H7 (cell line): ENCODE measurements at places on chromosomes 3 and 15.

- DNase-seq, result peak; percentile 26
These were observed 23.7 kb downstream of the ATRIP start for GRCh38 chr3:48470286-48470685.

DNA sequence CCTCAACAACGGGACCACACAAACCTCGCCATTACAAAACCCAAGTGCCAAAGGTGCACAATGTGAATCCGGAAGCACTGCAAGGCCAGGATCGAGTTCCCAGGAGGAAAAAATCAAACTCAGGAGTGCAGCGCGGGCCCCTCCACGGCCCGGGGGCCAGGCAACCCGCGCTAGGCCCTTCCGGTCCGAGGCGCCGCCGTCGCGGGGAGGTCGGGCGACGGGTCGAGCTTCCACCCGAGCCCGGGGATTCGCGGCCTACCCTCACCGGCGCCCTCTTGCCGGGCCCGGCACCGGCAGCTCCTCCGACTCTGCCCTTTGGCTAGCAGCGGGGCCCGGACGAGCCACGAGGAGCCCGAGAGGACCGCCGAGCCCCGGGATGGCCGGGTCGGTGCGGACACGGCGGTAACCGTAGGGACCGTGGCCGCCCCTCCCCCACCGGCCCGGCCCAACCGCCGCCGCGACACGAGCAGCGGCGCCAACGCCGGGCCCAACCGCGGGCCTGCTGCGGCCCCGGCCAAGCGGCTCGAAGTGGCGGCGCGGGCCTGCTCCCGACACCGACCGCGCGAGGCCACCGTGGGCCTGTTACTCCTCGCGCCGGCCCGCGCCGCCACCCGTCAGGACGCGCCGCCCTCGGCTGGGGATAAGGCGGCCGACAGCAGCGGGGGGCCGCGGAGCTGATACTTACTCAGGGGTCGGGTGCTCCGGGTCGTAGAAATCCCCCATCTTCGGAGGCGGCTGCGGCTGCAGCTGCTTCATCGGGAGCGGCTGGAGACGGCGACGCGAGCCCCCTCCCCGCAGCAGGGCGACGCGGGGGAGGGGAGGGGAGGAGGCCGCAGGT is 525 bp downstream of the SETD2 start:
- DNase-seq, result peak; percentile 83

GRCh38 chr15:40836020-40836419 is 7.5 kb upstream of the PPP1R14D start:
- no peak for DNase-seq

DNA sequence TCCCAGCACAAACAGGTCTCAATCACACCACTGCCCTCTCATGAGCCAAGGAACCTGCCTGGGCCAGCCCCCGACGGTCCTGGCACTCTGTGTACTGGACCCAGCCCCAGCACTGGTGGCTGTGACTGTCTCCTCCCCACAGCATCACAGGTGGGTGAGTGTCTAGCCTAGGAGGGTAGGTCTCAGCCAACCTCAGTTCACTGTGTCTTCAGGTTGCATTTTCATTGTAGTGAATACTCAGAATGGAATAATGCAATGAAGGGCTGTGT is 163.4 kb upstream of the NSMCE3 start:
- no peak for DNase-seq

GRCh38 chr3:177679568-177680471 is 482.5 kb upstream of the TBL1XR1 start:
- DNase-seq, result no peak

- no peak for DNase-seq
These were observed 54.4 kb downstream of the IQGAP1 start for GRCh38 chr15:90442423-90442822.

DNA sequence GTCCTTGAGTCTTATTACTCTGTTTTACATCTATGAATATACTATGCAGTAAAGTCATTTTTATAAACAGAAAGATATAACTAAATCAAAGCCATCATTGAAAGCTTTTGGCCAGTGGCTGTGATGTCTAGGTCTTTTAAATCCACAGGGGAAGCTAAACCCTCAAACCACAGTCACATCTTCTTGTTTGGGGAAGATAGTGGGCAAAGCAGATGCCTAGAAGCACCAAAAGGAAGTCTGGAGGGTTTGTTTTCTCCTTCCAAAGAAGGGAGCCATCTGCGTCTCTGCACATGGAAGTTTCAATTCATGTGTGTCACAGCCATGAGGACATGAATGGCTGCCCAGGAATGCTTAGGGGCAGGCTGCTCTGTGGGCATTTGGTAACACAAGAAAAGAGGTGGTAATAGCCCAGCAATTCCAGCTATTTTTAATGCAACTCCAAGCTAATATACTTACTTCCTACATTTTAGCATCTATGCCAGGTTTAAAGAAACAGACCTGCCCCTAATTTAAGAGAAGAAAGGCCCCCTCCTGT is 322.2 kb downstream of the SLC9A9 start:
- DNase-seq, result no peak

- peak; percentile 87 for DNase-seq
These were observed 22.5 kb downstream of the GLB1 start for GRCh38 chr3:33074217-33075067.

DNA sequence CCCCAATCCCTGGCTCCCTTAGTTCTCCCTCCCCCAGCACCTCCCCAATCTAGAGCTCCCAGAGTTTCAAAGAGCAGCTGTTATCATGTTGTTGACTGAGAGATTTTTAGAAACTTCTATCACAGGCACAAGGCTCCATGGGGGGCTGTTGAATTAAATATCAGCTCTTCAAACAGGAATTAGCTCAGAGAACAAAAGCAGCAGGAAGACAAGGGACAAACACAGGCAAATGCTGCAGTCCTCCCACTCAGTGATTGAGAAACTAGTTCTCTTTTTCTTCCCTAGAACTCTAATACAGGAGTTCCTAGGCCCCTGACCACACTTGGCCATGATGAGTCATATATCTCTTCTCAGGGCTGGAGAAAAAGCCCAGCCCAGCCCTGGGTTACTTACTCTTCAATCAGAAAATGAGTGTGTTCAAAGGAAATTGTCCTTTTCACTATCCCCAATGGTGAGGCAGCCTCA is 262.1 kb downstream of the IGSF11 start:
- peak; percentile 4 for DNase-seq
